ENCODE measurements at places on chromosomes 12 and 14.

- no peak for DNase-seq
Observed at GRCh38 chr12:121812921-121813896, 9.4 kb downstream of the SETD1B start.

GRCh38 chr14:61927520-61927919, 165.3 kb downstream of the SNAPC1 start:
- no peak for DNase-seq

- DNase-seq: no peak
Observed at GRCh38 chr14:30869551-30870155, 4.7 kb upstream of the COCH start.

DNA sequence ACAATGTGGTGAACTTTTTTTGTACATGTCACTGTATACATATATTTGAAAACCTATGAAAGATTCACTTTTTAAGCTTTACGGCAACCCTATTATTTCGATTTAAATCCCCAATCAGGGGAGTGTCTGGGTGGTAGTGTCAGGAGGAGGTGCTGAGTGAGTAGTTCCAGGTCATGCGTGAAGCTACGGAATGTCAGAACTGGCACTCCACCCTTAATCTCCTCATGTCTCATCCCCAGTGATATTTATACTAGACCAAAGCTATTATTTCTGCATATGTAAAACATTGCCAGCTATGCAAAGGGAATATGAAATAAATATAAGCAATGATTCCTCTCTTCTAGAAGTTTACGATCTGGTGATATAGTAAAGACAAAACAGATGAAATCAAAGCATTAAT, 12.3 kb downstream of the NR1H4 start:
- DNase-seq: no peak

DNA sequence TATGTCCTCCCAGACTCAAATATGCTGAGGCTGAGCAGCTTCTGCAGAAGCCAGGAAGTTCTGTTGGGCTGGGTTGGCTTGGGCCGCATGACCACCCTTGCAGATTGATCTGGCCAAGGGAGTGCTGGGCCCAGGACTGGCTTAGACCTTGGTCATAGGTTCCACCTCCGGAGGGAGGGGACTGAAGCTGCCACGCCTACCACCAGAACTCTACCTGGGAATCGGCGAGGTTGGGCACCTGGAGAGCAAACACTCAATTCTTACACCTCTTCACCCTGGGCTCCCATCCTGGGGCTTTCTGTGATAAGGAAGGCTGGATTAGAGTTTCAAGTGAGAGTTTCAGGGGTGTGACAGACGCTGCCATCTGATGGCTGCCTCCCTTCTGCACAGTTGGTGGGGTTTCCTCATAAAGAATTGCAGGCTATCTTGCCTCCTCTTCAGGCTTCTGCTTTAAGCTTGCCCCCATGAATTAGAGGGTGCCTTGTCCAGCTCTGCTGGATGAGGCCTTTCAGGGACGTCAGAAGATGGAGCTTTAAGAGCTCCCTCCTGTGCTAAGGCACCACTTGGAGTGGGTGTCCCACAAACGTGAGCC, 5.8 kb downstream of the SLC24A4 start:
- DNase-seq: no peak

DNA sequence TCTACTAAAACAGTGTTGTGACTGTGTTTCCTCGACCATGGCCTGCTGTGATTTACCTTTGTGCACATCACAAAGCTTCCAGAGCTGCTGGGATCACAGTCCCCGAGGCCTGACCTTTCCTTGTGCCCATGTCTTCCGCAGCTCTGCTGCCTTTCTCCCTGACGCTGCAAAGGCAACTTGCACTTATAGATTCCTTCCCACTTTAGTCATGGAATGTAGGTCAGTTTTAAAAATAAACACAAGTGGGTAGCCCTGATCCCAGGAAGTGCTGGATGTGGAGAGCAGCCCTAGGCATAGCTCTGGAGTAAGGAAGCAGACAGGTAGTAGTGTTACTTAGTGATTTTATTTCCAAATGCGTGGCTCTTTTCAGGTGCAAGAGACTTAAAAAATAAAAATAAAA, 825.7 kb downstream of the AACS start:
- no peak for DNase-seq

DNA sequence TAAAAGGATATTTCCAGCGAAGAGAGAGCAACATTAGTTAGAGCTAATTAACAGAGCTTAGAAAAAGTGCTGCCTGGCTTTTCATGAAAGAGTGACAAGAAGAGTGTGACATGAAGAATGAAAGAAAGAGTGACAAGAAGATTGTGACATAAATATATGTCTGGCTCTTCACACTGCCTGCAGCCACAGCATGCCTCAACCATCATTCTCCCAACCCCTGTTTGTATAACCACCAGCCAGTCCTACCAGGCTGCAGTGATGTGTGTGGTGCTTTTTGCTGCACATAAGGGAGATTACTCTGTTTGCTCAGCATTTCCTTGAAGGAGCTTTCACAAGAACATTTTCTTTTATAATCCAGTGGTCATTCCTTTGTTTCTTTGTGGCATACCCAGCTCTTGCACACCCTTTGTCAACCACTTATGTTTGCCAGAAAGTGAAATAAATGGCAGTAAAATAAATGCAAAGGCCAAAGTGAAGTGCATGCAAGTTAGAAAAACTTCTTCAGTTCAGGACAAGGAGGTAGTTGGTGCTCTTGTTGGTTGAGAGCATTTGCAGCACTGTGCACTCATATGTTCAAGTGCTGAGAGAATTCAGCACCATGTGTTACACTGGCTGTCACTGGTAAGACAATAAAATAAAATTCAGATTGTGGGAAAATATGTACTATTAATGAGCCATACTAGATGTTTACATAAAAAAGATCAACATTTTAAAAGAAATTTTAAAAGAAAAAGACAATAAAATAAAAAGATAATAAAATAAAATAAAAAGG, 50.6 kb downstream of the KIF21A start:
- no peak for DNase-seq

DNA sequence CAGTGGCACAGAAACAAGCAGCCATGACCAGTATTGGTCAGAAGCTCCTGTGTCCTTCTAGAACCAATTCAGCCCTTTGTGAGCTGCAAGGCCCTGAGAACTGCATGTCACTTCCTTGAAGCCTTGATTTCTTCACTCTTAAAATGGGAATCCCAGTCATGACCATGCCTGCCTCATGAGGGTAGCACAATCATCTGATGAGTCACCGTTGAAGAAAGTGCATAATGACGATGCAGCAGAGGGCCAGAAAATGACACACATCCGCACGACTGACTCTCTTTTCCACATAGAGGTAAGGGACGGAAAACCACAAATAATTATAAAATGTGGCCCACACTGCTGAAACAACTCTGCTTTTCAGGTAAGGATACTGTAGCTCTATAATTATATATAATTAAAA, 777.4 kb downstream of the BCL11B start:
- DNase-seq: no peak

GRCh38 chr12:95918194-95918993, 24.0 kb downstream of the CCDC38 start:
- peak; percentile 15 for DNase-seq

- no peak for DNase-seq
Observed at GRCh38 chr12:114682106-114682784, 1.7 kb downstream of the TBX3 start.

GRCh38 chr12:98227162-98227561, 288.2 kb upstream of the TMPO start:
- DNase-seq: no peak

- DNase-seq: no peak
Observed at GRCh38 chr12:109663795-109664194, 49.8 kb upstream of the FAM222A start.

DNA sequence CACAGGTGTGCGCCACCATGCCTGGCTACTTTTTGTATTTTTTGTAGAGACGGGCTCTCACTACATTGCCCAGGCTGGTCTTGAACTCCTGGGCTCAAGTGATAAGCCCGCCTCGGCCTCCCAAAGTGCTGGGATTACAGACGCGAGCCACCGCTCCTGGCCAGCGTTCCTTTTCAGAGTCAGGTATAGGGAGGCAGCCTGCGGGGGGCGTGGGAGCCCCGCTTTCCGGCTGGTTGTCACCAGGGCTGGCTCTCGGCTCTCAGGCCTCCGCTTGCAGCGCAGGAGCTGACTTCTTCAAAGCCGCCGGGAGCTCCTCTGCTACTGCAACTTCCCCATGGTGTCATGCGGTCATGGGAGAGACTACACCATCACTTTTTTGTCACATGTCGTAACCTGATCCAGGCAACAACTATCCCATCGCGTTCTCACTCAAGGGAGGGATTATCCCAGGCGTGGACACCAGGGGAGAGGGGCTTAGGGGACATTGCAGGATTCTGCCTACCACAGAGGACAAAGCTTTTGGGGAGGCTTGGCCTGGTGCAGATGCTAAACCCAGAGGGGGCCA, 129.4 kb downstream of the SCARB1 start:
- no peak for DNase-seq

GRCh38 chr12:27606986-27607385, 83.0 kb downstream of the PPFIBP1 start:
- DNase-seq: no peak

GRCh38 chr14:104353221-104353920, 215.0 kb downstream of the KIF26A start:
- DNase-seq: no peak

- DNase-seq: peak; percentile 48
Observed at GRCh38 chr14:64502887-64503433, 678 bp downstream of the ZBTB25 start.

DNA sequence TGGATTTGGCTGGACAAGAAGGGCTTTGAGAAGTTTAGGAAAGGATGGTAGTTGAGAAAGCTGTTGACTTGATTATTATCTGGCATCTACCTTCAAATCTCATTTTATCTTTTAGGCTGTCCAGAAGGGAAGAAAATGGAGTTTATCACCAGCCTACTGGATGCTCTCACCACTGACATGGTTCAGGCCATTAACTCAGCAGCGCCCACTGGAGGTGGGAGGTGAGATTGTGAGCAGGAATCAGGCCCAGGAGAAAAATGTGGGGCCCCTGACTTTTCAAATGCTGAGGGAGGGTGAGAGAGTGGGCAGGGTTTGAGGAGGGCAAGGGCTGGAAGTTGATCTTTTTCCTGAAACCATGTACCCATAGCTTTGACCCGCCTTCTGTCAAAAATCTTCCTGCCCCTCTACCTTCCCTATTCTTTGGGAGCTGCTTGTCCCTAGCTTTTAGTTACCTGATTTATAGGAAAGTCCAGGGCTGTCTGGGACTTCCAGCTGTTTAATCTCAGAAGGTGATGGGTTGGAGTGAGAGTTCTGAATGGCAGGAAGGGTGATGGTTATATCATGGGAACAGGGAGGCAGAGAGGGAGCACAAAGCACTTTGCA, 134.2 kb downstream of the SMOC1 start:
- no peak for DNase-seq

- no peak for DNase-seq
Observed at GRCh38 chr12:44358636-44359035, 517.5 kb downstream of the NELL2 start.

DNA sequence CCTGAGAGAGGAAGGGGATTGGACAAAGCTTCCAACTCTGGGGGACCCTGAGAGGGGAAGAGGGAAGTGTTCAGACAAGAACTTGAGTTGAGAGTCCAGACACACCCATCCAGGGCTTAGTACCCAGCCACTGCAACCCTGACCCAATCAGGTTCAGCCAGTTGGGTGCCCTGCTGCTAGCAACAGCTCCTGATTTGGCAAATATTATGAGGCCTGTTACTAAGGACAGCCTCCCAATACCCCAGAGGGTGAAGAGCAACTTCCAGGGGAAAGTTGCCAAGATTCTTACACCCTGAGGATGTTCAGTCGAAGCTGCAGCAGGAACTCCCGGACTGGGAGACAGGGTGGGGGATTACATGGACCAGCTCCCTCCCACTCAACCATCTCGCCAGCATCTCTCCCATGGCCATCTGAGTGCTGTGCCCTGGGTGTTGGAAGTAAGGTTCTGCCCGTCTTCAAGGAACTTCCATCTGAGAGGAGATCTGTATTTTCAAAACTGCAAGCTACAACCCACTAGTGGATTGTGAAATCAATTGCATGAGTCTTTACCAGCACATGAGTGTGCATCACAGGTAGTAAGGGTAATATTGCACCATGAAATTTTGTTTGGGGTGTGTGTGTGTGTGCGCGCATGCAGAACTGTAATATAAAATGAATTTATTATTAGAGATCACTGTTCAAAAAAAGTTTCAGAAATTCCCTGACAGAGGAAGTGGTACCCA, 11.5 kb upstream of the KRT78 start:
- no peak for DNase-seq

- DNase-seq: no peak
Observed at GRCh38 chr12:100656856-100657255, 83.4 kb downstream of the GAS2L3 start.

Data from hindlimb muscle (tissue), 1 donor.